ENCODE measurements at places on chromosomes 1 and 21. TPM values are rescaled to one million over a fixed set of nuclear protein-coding genes. Genes with fewer than 3 reads are reported as not detected.
A peak's percentile ranks its signal among the peaks of the same experiment; 100 is the strongest.

DNA sequence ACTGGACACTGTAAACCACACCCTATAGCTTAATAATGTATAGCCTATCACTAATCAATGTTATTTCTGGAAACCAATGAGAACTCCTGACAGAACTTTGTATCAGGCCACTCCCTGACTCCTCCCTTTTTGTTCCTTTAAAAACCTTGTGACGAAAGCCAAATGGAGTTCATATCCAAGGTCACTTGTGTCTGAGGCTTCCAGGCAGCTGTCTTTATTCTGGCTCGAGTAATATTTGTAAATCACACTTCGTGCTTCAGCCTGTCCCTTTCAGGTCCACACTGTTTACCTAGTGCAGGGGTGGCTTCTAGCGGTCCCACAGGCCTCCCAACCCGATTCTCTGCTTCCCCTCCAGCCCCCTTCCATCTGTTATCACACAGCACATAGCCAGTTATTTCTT, 16.2 kb upstream of the CAPN9 start:
- no peak for DNase-seq

- DNase-seq = no peak
These were observed 36.5 kb downstream of the MCOLN2 start for GRCh38 chr1:84960371-84960770.

Gene HSD3B1
- polyA plus RNA-seq = 0.34 TPM

DNA sequence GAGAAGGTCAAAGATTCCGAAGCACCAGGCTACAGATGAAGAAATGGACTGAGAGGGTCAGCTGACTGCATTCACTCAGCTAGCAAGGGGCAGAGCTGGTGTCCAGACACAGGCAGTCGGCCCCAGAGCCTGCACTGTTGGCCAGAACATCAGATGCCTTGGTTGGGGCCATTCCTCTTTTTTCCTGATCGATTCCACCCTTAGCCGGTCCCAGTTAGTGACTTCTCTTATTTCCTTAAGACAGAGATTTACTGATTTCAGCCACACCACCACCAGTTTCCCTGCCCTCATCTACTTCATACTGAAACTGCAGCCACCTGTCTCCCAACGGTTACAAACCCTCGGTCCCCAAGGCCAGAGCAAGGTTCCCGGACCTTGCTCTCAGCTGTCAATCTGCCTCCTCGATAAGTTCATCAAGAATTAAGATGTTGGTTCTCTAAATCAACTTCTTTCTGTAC, 11.5 kb downstream of the CD58 start:
- no peak for DNase-seq

GRCh38 chr1:67850151-67850551, 16.9 kb upstream of the GNG12 start:
- no peak for DNase-seq

Gene SHISAL2A
- polyA plus RNA-seq = not detected

DNA sequence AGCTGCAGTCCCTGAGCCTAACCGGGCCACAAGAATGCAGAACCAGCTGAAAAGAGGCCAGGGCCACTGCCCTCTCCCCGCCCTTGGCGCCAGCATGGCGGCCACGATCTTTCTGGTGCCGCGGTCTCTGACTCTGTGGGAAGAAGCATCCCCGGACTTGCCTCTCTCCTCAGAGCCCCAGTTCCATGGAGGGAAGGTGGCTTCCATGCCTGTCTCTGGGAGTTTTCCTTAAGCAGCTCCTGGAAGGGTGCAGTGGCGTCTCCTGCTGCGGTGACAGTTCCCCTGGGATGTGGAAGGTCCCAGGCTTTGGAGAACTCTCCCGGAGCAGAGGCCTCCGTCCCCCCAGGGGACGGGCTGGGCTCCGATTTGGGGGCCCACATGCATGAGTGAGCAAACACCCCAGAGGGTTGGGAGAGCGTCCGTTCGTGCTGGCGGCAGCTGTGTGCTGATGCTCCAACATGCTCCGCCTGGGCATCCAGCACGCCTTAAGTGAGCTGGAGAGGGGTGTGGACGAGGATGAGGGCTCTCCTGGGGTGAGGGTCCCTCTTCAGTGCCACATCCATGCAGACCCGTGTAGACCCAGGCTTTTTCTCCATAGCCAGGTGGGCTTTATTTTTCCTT, 109.8 kb upstream of the COL6A1 start:
- no peak for DNase-seq

- DNase-seq = no peak
These were observed 208.5 kb upstream of the DAB1 start for GRCh38 chr1:57632401-57632800.

Gene FUBP1
- polyA plus RNA-seq = 97.2 TPM

DNA sequence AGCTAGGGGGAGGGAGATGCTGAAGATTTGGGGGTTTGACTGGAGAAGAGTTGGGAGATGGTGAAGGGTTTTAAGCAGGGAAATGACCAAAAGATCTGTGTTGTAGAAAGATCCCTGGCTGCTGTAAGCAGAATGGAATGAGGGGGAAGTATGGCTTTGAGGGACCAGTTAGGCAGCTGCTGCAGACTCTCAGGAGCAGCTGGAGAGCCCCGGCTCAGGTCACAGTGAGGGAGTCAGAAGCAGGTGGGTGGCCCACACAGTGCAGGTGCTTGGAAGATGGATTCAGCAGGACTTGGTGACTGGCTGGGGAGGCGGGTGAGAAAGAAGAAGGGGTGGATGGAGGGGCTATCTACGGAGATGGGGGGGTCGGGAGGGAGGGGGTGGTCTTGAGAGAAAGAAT, 35.7 kb downstream of the EDN2 start:
- no peak for DNase-seq

Gene KCNN3
- 0.05 TPM for polyA plus RNA-seq

DNA sequence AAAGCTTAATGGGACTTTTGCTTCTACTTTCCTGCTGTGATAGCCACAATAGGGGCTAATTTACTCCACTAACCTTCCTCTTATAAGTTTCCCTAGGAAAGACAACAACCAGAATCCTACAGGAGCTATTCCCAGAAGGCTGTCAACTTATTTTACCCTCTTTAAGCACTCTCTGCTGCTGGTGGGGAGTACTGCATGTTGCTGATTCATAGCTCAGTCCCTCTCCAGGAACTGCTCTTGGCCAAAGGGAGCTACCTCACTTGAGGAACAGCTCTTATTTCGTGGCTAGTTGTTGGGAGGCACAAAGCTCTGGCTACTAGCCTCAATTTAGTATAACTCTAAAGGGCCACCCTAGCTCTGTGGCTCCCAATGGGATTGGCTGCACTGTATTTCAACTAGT, 37.2 kb downstream of the ADSS2 start:
- no peak for DNase-seq

DNA sequence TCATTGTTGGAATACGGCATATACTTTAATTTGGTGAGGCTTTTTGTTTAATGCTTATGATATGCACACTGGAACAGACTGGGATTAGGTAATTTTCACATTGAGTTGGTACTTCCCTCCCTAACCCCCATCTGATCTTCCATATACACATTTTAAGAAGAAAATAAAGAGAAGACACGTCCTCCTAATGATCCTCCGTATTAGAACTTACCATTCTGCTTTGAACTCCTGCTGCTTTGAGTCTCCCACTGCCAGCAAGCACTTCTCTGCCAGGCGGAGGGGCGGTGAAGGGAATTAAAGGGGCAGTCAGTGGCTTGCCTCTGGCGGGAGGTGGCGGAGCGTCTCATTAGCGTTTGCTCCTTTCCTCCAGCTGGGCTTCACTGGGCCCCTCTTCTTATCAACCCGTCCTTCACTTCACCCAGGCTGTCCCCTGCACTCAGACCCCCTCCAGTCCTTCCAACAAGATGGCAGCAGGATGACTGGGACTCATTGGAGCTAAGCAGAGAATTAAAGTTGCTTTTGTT, 433.4 kb downstream of the KIF26B start:
- DNase-seq = no peak

DNA sequence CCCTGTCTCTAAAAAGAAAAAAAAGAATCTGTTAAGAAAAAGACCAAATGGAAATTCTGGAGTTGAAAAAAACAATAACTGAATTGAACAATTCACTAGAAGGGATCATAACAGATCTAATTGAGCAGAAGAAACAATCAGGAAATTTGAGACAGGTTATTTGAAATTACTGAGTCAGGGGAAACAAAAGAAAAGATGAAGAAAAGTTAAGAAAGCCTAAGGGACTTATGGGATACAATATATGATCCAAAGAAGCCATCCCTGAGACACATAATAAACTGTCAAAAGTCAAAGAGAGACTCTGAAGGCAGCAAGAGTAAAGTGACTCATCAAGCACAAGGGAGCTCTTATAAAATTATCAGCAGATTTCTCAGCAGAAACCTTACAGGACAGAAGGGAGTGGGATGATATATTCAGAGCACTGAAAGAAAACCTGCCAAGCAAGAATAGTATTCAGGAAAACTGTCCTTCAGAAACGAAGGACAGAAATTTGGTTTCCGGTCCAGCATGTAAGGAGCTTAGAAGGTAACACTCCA, 44.5 kb downstream of the SLC2A1 start:
- no peak for DNase-seq

DNA sequence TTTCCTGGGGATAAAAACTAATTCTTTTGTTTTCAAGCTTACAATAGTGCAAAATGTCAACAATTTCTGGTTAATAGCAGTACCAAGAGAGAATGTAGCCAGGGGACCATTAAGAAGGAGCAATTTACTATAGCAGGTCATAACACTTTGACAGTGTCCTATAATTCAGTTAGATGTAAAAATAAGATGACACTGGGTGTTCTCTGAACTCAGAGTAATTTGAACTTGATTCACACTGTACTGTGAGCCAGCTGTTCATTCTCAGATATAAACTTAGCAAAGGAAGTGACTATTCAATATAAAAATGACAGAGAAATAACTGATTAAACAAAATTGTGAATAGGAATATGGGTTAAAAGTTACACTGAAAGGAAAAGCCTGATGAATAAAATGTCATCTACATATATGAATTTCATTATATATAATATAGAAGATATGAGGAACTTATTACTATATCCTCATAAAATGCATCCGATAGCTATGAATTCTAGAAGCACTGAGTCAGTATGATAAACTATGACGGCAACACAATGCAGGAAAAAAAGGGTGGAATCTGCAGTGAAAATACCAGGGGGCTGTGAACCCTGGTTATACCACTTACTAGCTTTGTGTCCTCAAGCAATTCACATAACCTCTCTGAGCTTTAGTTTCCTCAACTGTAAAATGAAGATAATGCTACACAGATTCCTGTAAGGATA, 135.9 kb downstream of the ACBD6 start:
- no peak for DNase-seq

Gene RIPK4
- polyA plus RNA-seq = 23.4 TPM

Gene PRMT2
- 124 TPM for polyA plus RNA-seq

DNA sequence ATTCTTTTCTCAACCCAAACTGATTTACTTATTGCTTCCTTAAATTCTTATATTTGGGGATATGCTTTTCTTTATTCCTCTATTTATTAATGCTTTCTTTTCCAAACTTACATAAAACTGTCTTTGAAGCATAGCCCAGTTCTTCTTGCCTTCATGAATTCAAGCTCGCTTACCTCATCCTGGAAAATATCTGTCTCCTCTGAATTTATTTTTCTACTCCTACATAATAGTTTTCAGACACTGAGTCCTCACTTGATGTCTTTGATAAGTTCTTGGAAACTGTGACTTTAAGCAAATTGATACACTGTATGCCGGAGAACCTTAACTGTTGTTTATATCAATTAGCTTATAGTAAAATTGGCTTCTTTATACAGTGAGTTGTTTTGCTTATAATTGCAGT, 93.8 kb downstream of the ZFYVE9 start:
- DNase-seq = no peak

- DNase-seq = peak; percentile 26
These were observed 68.1 kb downstream of the RPS6KA1 start for GRCh38 chr1:26597629-26598039.

GRCh38 chr1:165454091-165454610, 9.2 kb upstream of the RXRG start:
- DNase-seq = no peak

GRCh38 chr1:228007801-228008341, 1.1 kb downstream of the WNT3A start:
- no peak for DNase-seq

Measured in keratinocyte (primary cell).